Frontal cortex (tissue), 4 donors: ENCODE measurements at places on chromosomes 12 and 14. TPM values are rescaled to one million over a fixed set of nuclear protein-coding genes. Genes with fewer than 3 reads are reported as not detected.

TMCC3 gene
- total RNA-seq = 9.0 TPM

ASB2 gene
- under 0.01 TPM for total RNA-seq

CALCOCO1 gene
- total RNA-seq = 63.6 TPM

PRR4 gene
- 1.2 TPM for total RNA-seq

PDE6H gene
- total RNA-seq = not detected

SYT10 gene
- 6.9 TPM for total RNA-seq

SSPN gene
- total RNA-seq = 4.1 TPM

MYG1 gene
- total RNA-seq = 45.7 TPM

HNF1A gene
- total RNA-seq = not detected

PPP2R5C gene
- 174 TPM for total RNA-seq
